ENCODE measurements at places on chromosomes 2 and 18.

GRCh38 chr18:35868915-35869314 lies 103.6 kb upstream of the RMP24 start:
- DNase-seq = no peak

GRCh38 chr2:30691948-30692828 lies 115.1 kb downstream of the CAPN13 start:
- DNase-seq = no peak

- no peak for DNase-seq
Measured at GRCh38 chr2:50770299-50770698, 261.6 kb downstream of the NRXN1 start.

DNA sequence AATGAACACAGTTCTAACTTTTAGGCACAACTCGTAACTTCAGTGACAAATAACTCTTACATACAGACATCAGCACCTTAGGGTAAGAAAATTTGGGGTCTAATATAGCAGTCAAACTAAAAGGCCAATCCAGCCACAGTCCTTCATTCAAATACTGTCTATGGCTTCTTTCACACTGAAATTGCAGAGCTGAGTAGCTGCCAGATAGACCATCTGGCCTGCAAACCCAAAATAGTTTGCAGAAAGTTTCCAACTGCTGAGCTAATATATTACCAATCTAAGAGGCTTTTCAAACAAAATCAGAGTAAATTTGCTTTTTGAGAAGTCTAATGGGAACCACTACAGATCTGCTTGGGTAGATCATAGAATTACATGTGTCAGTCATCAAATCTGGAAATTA lies 183.4 kb downstream of the GALR1 start:
- no peak for DNase-seq

DNA sequence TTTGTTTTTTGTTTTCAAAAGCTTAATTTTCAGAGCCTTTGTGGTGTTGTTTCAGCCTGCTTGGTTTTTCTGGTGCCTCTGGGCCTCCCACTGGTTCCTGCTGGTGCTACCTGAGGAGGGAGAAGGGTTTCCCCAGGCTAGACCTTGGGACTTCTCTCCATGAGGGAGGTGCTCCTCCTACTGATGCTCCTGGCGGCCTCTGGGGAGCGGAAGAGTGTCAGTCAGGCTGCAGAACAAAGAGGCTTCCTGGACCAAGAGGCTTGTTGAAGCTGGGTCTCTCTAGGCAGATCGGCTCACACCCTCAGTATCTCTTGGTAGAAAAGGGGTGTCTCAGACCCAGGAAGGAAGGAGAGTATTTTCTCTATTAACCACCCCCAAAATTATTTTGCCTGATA lies 32.2 kb downstream of the RFX8 start:
- DNase-seq = no peak

- DNase-seq = no peak
Measured at GRCh38 chr2:8628866-8629209, 53.0 kb upstream of the ID2 start.

DNA sequence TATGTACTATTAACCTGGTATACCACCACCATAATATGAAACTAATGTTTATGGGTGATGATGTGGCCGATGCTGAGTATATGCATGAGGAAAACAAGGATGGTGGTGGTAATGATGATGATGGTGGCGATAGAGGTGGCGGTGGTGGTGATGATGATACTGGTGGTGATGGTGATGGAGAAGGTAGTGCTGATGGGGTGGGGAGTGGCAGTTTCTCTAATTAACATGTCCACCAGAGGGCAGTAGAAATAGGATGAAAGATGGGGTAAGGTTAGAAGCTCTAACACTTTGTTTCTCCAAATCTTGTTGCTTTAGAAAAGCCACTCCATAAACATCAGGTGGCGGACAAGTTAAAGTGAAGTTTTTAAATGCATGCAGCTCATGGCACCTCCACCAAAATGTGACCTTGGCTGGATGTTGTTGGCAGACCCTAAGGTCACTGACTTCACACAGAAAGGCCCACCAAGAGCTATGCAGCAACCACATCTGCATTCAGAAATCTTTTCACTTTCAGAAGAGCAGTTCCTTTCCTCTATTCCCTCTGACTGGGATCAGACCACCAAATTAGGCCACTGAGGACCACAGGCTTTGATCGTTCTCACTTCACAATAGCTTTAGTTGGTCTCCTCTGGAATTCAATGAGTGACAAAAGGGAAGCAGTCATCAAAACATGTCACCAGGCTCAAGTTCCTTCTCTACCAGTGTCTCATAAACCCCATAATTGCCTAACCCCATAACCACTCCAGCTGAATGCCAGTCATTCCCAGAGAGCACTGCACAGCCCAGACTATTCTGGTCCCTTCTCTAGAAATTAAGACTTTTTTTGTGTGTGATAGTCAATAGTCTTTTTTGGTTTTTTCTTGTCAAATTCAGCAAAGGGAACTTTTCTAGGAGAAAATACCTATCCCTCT lies 7.5 kb upstream of the BCL11A start:
- DNase-seq = peak; percentile 32

- no peak for DNase-seq
Measured at GRCh38 chr2:106638580-106638979, 151.4 kb downstream of the CD8B2 start.

DNA sequence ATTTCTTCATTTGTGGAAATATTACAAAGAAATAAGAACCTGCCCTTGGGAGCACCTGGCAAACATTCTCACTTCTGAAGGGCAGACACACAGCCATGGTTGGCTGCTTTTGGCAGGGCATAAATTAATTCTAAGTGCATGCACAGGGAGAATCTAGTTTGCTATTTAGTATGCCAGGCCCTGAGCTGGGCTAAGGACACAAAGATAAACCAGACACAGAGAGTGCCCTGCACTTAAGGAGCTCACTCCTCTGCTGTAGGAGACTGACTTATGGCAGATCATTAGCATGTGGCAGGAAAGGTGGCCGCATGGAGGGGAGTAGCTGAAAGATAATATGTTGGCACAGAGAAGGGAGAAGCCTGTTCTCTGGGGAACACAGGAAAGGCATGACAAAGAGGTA lies 367.0 kb downstream of the LPIN1 start:
- DNase-seq = no peak

- DNase-seq = peak; percentile 58
Measured at GRCh38 chr18:11983592-11983991, 2.3 kb downstream of the IMPA2 start.

GRCh38 chr2:55116598-55116964 lies 66.3 kb upstream of the RTN4 start:
- no peak for DNase-seq

GRCh38 chr2:175929850-175930249 lies 72.2 kb downstream of the LNPK start:
- DNase-seq = no peak

DNA sequence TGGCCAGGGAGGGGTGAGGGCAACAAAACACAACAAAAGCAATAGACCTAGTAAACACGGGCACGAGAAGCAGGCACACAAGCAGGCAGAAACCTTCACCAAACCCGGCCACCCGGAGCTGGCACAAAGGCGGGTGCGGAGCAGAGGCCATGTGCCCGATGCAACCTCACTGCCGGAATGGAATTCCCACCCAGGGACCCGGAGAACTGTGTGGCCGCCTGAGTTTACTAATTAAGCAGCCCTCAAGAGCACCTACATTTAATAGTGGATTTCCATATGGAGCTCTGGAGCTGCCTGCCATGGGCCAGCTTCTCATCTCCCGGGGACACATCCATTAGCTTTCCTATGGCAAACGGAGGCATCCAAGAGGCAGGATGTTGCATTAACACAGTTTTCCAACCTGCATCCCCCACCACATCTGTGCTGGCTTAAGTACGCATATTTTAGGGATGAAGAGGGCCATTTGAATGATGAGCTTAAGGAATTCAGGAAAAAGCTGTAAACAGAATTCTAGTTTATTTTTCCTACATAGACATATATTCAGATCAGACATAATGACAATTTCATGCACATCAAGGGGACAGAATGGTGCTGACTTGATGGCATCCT lies 104.5 kb upstream of the SMIM21 start:
- no peak for DNase-seq

- DNase-seq = no peak
Measured at GRCh38 chr2:59947917-59948541, 605.4 kb downstream of the BCL11A start.

- DNase-seq = peak; percentile 20
Measured at GRCh38 chr2:223649554-223650533, 47.7 kb upstream of the SCG2 start.

DNA sequence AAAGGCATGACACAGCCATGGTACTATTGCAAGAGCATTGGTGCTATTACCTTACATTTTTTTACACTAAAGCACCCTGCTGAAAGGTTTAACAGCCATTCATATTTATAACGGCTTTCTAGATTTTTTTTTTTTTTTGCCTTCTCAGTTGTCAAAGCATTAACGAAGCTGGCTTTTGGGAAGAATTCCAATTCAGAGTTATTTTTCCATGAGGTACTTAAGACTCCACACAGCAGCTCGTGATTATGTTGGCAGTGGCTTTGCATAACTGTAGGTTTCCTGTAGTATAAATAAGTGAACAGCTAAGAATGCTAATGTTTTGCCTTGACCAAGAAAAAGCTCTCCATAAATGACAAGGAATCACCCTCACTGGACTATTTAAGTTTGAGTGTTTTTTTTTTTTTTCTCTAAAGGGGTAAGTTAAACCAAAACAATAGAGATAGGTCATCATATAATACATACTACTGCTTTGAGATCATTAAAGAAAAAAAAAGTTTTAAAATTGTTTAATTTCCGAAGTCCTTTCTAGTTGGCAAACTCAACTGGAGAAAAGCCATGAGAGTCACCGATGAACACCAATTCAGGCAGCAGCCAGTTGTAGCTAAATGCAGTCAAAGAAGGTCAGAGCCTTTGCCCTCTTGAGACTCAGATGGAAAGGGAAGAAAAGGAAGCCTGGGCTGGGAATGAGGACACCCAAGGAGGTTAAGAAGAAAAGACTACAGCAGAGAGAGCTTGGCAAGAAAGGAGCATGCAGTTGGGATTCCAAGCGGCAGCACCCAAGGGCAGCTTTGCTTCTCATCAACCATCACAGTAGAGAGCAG lies 187.4 kb upstream of the NCKAP5 start:
- peak; percentile 75 for DNase-seq

- no peak for DNase-seq
Measured at GRCh38 chr2:229646186-229646723, 68.1 kb downstream of the DNER start.

DNA sequence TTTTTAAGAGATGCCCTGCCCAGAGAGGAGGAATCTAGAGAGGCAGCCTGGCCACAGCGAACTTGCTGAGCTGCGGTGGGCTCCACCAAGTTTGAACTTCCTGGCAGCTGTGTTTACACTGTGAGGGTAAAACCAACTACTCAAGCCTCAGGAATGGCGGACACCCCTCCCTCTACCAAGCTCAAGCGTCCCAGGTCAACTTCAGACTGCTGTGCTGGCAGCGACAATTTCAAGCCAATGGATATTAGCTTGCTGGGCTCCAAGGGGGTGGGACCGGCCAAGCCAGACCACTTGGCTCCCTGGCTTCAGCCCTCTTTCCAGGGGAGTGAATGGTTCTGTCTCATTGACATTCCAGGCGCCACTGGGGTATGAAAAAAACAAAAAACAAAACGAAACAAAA lies 289.4 kb downstream of the KCNS3 start:
- no peak for DNase-seq

GRCh38 chr2:112095681-112096080 lies 40.6 kb downstream of the TMEM87B start:
- DNase-seq = no peak

DNA sequence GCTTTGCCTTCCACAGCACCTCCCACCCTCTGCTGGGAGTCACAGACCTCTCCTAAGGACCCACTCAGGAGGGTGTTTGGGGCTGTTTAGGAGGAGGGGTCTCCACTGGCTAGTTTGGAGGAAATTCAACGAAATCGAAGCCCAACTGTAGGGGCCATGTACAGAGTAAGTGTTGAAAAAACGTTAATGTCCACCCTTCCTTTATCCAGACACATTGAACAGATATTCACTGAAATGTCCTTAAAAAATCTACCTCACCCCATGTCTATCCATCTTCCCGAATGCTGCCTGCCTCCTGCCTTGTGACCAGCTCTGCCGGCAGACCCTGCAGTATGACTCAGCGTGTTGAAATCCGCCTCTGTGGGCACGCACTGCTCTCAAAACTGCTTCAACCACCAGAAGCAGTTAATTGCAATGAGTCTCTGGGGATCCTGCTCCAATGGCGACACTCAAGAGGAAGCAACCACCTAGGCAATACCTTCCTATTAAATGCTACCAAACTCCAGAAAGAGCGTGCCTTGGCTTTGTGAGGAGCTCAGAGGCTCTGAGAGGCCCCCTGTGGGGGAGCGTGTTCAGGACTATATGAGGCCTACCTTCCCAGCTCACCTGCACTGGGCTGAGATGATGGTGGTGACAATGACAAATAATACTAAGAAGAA lies 61.4 kb upstream of the RTN4 start:
- peak; percentile 20 for DNase-seq

- no peak for DNase-seq
Measured at GRCh38 chr18:41266616-41267015, 688.4 kb upstream of the PIK3C3 start.
